ENCODE measurements at places on chromosomes 1 and 21.

DNA sequence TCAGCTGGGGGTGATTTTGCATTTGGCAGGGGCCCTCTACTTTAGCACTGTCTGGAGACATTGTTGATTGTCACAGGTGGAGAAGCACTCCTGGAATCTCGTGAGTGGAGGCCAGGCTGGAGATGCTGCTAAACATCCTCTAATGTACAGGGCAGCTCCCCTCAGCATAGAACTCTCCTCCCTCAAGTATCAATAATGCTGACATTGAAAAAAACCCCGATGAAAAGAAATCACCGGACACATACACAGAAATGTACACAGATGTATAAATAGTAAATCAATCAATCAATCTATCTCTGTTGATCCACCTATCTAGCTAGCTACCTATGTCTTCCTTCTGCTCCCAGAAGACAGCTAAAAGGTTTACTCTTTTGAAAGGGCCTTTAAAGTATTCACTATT, 89.4 kb upstream of the KCNJ15 start:
- no peak for DNase-seq

- DNase-seq: no peak
Observed at GRCh38 chr1:2228157-2228594, at the start of gene SKI. TSS of gene SKI (plus strand) at chr1:2228319. CDS start at chr1:2228767, 448 bp downstream.

GRCh38 chr1:77670330-77670729, 12.1 kb downstream of the ZZZ3 start:
- DNase-seq: no peak

DNA sequence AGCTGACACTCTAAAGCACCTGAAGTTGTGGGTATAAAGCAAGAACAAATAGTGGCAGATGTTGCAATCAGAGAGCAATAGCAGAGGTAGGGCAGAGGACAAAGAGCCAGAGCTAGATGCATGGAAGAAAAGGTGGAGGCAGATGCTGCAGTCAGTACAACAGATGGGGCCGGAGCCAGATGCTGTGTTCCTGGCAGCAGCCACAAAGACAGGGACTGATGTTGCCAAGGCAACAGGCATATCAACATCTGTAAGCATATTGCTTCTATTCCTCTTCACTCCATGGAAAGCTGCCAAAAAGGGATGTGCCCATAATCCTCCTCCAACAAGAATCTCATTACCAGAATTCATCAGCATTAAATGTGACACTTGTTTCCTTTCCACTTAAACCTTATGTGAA, 108.0 kb downstream of the TNNI3K start:
- DNase-seq: no peak

DNA sequence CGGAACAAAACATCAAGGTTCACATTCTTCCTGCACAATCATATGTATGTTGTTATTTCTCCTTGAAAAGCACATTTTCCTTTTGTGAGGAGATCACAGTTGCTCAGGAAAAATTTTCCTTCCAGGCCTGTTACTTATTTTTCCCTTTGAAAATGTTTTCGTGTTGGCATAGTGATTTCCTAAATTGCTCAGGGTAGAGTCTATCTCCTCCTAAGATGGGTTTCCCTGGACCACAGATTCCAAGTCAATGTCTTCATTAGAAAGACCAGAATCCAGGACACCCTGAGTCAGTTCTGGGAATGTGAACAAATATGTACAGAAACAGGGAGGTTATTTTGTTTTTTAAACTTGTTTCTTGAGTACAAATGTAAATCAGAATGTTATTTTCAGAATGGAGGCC, 94.3 kb upstream of the C1orf105 start:
- DNase-seq: no peak

DNA sequence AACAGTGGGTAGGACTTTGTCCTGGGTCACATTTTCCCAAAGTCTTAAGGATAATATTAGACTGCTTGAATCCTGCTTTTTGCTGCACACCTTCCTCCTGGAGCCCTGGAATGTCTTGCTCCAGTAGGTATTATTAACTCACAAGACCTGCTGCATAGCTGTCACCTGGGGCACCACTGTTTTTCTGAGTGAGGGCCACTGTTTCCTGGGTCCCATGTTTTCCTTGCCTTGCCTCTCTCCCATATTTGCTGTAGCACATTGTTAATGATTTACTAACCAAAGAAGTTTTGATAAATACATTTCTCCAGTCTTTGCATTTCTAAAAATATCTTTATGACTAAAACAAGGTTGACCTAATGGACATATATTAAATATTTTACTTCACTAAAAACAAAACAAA, 22.5 kb upstream of the FCAMR start:
- no peak for DNase-seq

- DNase-seq: no peak
Observed at GRCh38 chr1:188406636-188407035, 1577.9 kb downstream of the PLA2G4A start.

- DNase-seq: peak; percentile 78
Observed at GRCh38 chr1:227728059-227728891, 6.8 kb downstream of the JMJD4 start.

GRCh38 chr21:38843806-38844503, 38.2 kb downstream of the ETS2 start:
- no peak for DNase-seq

DNA sequence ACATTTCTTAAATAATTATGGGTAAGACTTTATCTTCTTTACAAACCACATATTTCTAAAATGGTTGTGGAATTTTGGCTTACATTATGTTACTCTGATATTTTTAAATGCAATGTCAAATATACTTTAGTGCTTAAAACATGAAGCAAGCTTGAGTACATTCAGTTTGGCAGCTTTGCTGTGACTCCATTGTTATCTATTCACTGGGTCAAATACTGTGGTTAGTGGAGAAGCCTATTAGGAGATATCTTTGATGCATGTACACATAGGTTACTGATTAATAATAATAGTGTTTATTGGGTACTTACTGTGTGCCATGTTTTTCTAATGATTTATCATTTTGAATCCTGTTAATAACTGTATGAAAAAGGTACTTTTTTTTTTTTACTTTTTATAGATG, 520.4 kb upstream of the B3GALT2 start:
- no peak for DNase-seq

GRCh38 chr1:212700223-212700891, 717 bp upstream of the BATF3 start:
- no peak for DNase-seq

DNA sequence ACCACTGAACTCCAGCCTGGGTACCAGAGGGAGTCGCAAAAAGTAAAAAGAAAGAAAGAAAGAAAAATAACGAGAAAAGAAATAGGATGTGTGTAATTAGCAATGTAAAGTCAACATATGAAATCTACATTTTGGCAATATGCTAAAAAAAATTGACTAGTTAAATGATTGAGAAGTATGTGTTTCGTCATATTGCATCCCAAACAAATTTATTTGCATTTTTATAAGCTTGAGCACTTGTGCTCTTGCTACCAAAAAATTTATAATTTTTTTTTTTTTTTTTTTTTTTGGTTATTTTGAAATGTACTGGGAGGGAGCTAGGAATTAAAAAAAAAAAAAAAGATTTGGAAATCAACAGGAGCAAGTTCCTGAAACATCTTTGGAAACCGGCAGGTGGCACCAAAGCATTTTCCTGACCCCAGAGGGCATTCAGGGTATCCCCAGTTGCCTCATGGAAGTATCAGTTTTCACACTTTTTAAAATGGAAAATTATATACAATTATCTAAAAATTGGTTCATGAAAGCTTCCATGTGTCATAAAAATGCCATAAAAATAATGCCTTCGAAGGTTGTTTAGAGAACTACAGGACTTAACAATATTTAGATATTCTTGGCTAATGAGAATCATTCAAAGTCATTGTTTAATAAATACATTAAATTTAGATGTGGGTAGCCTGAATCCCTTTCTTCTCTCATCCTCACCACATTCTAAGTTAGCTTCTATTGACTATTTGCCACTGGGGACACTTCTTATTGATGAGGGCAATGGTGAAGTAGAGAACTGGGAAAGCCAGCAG, 4.8 kb upstream of the HEATR1 start:
- peak; percentile 55 for DNase-seq

DNA sequence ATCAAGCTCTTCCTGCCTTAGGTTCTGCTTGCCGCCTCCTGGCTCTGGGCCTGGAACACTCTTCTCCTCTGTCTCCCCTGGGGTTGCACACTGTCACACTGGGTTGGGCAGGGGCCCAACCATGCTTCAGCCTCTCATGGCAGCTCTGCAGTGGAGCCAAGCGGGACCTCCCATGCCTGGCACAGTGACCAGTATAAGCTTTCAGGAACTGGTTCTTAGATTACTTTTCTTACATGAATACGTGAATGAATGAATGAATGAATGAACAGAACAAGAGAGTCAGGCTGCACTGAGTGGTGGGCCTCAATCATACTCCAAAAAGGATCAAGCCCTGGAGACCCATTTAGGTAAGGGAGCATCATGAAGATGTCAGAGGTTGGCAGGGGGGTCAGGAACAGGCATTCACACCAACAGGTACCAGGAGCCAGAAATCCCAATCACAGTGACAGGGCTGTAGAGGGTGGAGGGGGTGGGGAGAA, 30.8 kb upstream of the TMEM125 start:
- no peak for DNase-seq

DNA sequence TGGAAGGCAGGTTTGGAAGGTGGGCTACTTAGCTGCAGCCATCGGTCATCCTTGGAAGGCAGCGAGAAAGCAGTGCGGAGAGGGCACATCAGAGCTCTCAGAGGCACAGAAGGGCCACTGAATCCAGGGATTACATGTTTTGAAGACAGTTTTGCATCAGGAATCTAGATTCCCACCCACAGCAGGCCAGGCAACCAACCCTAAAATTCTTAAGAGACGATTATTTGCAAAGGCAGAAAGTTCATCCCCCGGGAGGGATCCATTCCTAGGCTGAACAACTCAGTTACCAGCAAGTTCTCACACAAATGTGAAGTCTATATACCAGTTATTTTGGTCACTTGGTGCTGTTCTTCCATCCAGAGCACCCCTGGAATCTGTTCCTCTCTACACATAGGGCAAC, 457.3 kb upstream of the VAMP3 start:
- no peak for DNase-seq

- no peak for DNase-seq
Observed at GRCh38 chr1:24957016-24957807, 27.1 kb upstream of the RUNX3 start.

Measured in stimulated activated CD8-positive, alpha-beta memory T cell treated with anti-CD3 and anti-CD28 coated beads, Interleukin-4, amount 100 ng/mL, for 48 hours (primary cell).